ENCODE measurements at places on chromosomes 12 and 14.

DNA sequence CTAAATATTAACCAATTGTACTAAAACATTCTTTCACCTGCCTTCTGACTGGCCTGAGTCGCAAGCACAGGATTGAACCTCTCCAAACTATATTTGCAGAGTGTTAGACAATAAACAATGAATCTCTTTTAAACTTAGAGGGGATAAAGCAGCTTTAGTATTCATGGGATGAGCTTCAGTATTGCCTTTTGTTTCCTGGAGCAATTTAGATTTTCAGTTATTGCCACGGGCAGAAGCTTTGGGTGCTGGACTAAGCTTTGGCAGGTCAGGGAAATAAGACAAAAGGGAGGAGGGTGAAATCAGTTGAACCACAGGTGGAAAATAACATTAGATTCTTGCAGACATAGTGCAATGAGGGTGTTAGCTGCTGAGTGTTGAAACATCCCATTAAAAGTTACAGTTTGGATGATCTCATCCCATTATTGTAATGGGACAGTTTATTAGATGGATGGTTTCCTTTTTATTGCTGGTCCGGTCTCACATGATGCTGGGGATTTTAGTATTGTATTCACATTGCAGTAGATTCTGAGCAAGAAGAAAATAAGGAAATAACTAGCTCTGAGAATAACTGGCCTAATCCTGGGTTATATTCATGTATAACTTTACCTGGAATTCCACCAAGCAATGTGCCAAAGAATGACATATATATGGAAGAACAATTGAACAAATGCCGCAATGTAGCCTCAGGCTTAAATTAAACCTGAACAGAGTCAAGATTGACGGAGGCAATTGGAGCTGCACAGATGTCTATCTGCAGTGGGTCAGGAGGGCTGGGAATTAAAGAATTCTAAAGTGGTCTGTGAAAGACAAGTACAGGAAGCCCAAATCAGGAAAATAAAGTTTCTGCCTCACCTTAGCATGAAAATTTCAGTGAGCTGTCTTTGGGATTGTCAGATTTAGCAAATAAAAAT is 1092.8 kb upstream of the SEL1L start:
- H3K36me3 ChIP-seq: no peaks in the 10 kb centered on the region
- no peak overlapping the region for H3K4me3 ChIP-seq
- no peak overlapping the region for H3K27ac ChIP-seq
- H3K4me1 ChIP-seq: no peaks in the 10 kb centered on the region
- H3K27me3 ChIP-seq: no peaks in the 10 kb centered on the region

DNA sequence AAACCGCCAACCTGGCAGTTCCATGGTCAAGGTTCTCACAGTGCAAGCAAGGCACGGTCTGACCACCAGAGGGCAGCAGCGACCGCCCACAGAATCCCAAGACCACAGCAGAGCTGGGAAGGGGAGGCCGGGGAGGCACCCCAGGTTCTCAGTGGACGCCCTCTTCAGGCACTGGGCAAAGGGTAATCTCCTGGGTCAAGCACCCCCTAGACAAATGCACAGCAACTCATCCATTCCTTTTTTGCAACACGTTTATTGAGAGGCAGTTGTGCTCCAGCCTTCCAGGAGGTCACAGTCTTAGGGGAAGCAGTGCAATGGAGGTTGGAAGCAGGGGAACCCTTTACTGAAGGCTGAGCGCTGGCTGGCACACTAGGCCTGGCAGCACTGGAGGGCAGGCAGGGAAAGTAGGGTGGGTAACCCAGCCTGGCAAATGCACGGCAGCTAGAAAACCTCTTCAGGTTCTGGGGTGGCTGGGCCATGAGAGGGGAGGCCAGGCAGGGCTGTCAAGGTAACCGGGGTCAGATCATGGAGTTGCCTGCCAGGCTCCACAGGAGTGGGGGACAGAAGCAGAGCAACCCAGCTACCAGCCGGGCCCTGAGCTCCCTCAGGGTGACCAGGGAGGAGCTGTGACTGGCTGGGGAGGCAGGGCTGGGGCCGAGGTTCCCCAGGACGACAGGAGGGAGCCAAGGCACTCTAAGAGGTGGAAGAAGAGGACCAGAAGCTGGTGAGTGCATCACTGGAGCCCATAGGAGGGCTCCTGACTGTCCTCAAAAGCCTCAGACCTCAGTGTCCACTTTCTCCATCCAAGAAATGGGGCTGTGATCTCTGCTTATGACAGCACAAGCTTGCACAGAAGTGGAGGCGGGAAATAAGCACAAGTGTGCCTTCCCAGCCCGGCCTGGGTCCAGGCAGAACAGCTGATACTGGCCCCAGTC is 1.8 kb upstream of the RHOF start:
- peaks cover 55% of the 10 kb centered on the region for H3K4me1 ChIP-seq
- H3K27ac ChIP-seq: peak overlapping the region; percentile 100
- peak overlapping the region; percentile 91 for H3K4me3 ChIP-seq
- no peaks in the 10 kb centered on the region for H3K27me3 ChIP-seq

- no peaks in the 10 kb centered on the region for H3K27me3 ChIP-seq
- no peaks in the 10 kb centered on the region for H3K36me3 ChIP-seq
- no peak overlapping the region for H3K4me3 ChIP-seq
- no peaks in the 10 kb centered on the region for H3K4me1 ChIP-seq
Measured at GRCh38 chr12:70985850-70986249, 65.3 kb upstream of the PTPRR start.

DNA sequence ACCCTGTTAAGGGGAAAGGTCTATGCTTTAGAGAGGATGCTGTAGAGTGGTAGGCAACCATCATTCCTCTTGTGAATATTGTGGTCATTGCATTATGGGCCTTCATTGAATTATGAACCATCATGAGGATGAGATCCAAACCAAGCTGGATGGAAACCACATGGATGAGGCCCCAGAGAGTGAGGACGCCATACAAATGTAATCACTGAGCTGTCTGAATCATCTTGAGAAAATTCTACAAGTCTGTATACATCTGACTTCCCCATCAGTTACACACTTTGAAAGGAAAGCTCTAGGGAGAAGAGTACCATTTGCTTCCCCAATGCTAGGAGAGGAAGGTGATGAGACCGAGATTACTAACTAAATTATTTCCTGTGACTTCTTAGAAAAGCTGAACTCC is 172.9 kb downstream of the CACNA1C start:
- H3K27ac ChIP-seq: no peak overlapping the region
- peaks cover 6% of the 10 kb centered on the region for H3K27me3 ChIP-seq
- no peaks in the 10 kb centered on the region for H3K4me1 ChIP-seq
- no peaks in the 10 kb centered on the region for H3K36me3 ChIP-seq
- no peak for DNase-seq

GRCh38 chr14:51104467-51104866 is 9.6 kb upstream of the TRIM9 start:
- DNase-seq: no peak
- H3K4me1 ChIP-seq: no peaks in the 10 kb centered on the region
- H3K4me3 ChIP-seq: no peak overlapping the region
- H3K36me3 ChIP-seq: no peaks in the 10 kb centered on the region
- peaks cover 7% of the 10 kb centered on the region for H3K27me3 ChIP-seq

GRCh38 chr12:107335802-107336570 is 242.6 kb upstream of the CRY1 start:
- no peak overlapping the region for H3K27ac ChIP-seq
- no peaks in the 10 kb centered on the region for H3K36me3 ChIP-seq
- no peaks in the 10 kb centered on the region for H3K27me3 ChIP-seq
- DNase-seq: no peak
- H3K4me1 ChIP-seq: peaks cover 34% of the 10 kb centered on the region

DNA sequence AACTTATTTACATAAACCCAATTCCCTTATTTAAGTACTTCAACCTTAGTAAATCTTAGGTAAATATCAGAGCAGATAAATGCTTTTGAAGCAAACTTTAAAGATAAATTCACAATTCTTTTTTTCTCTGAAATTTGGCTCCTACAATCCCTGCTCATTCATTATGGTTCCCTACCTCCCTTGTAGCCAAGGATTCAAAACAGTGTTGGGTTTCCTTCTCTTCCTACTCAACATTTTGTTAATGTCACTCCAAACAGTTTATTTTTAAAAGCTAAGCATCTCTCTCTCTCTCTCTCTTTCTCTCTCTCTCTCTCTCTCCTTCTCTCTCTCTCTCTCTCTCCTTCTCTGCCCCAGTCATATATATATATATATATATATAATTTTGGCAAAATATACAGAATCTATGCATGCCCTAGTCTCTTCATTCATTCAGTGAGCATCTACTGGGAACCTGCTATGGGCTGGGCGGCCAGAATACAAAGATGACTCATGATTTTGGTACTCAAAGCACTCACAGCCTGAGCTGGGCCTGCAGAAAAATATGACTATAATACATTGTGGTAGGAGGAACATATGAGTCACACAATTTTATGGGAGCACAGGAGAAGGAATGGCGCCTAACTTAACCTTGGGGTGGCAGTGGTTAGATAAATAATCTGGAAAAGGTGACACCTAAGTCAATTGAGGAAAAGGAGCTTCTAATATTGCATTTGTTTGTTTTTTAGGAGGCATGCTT is 123.7 kb upstream of the DHRS4 start:
- H3K27ac ChIP-seq: peak overlapping the region; percentile 55
- H3K4me1 ChIP-seq: peaks cover 43% of the 10 kb centered on the region
- peak; percentile 93 for DNase-seq
- H3K36me3 ChIP-seq: no peaks in the 10 kb centered on the region
- no peak overlapping the region for H3K4me3 ChIP-seq

GRCh38 chr14:97920201-97920600 is 1123.0 kb downstream of the VRK1 start:
- H3K27ac ChIP-seq: no peak overlapping the region
- no peaks in the 10 kb centered on the region for H3K4me1 ChIP-seq
- no peak for DNase-seq
- no peaks in the 10 kb centered on the region for H3K27me3 ChIP-seq

- H3K27ac ChIP-seq: no peak overlapping the region
- H3K4me1 ChIP-seq: peaks cover 2% of the 10 kb centered on the region
- no peak overlapping the region for H3K4me3 ChIP-seq
- DNase-seq: no peak
- no peaks in the 10 kb centered on the region for H3K27me3 ChIP-seq
- H3K36me3 ChIP-seq: no peaks in the 10 kb centered on the region
Measured at GRCh38 chr14:39275395-39275794, 41.7 kb downstream of the MIA2 start.

DNA sequence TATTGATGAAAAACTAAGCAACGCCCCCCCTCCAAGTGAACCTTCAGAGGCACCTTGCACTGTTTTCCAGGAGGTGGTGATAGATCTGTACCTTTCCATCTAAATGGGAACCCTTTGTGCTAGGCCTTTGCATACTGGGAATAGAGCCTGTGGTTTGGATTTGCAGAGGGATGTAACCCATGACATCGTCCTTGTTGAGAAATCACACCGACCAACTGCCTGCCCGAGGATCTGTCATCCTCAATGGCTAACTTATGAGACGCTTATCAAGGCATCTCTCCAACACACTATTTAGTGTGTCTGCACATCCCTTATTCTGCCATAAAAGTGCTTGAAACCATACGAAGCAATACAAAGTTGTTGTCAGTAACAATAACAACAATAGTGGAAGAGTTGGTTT is 22.9 kb downstream of the NTN4 start:
- no peaks in the 10 kb centered on the region for H3K27me3 ChIP-seq
- H3K4me3 ChIP-seq: no peak overlapping the region
- peaks cover 7% of the 10 kb centered on the region for H3K4me1 ChIP-seq
- no peaks in the 10 kb centered on the region for H3K36me3 ChIP-seq

DNA sequence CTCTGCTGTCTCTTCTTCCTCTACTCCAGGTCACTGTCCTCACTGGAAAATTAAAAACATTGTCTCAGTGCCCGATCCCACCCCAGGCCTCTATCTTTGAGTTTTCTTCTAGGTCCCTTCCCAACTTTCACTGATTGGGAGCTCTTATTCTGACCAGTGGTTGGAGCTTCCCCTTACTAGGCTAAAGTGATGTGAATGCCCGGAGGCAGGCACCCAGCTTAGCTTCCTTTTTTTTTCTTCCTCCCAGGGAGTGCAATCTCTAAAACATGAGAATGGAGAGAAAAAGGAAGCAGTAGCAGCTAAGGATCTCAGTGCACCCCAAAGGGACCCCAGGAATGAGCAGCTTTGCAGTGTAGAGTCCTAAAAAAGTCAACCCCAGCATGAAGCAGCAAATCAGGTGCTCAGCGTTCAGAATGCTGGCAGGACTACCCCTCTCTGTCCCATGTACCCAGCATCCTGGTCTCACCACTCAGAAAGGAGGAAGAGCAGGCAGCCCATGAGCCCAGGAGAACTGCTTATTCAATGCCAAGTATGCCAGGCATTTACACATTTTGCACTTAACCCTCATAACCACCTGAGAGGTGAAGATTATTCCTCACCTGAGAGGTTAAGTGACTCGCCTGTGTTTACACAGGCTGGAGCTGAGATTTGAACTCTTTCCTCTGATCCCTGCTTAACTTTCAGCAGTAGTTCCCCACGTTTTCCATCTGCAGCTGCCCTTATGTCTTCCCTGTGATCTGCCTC is 146.2 kb upstream of the PWP1 start:
- peaks cover 4% of the 10 kb centered on the region for H3K4me1 ChIP-seq
- no peaks in the 10 kb centered on the region for H3K27me3 ChIP-seq
- H3K4me3 ChIP-seq: no peak overlapping the region

DNA sequence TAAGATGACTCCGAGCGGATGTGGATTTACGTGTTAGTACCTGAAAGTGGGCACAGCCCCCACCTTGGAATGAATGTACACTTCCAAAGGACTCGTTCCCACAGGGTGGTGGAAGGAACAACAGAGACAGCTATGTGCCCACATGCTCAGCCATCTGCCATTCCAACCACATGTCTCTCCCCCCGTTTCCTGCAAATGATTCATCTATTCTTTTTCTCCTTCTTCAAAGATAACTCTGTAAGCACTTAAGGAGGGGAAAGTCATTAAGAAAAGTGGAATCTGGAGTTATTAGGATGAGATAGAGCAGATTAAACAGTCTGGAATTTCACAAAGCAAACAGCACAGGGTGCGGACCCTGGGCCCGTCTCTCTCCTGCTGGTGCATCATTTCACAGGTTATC is 18.5 kb upstream of the DUSP6 start:
- no peaks in the 10 kb centered on the region for H3K27me3 ChIP-seq
- DNase-seq: peak; percentile 36
- H3K36me3 ChIP-seq: no peaks in the 10 kb centered on the region
- H3K4me3 ChIP-seq: no peak overlapping the region
- H3K4me1 ChIP-seq: peaks cover 68% of the 10 kb centered on the region
- peak overlapping the region; percentile 19 for H3K27ac ChIP-seq

GRCh38 chr14:29851397-29851796 is 76.2 kb downstream of the PRKD1 start:
- H3K4me3 ChIP-seq: no peak overlapping the region
- no peak for DNase-seq
- H3K27me3 ChIP-seq: no peaks in the 10 kb centered on the region
- H3K36me3 ChIP-seq: no peaks in the 10 kb centered on the region
- no peak overlapping the region for H3K27ac ChIP-seq

DNA sequence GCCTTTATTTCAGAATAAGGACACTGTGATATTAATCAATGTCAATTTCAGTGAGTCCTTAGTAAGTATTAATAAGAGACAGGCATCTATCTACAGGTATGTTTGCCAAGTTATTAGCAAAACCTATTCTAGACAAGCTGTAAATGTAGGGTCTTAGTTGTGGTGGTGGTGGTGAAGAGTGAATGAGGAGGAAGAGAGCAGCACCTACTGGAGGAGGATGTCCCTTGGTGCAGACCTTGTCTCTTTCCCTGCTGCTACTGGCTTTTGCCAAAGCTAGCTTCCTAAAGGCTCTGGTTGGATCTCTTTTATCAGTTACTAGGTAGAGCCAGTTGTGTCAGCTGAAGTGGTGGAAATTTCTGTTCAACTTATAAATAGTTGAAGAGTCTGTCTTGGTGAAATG is 304.8 kb upstream of the ATP2B1 start:
- no peak overlapping the region for H3K27ac ChIP-seq
- DNase-seq: no peak
- H3K36me3 ChIP-seq: no peaks in the 10 kb centered on the region
- no peaks in the 10 kb centered on the region for H3K4me1 ChIP-seq
- H3K4me3 ChIP-seq: no peak overlapping the region
- H3K27me3 ChIP-seq: no peaks in the 10 kb centered on the region

All from HCT116 (cell line).